Lower leg skin (tissue), 4 donors: ENCODE measurements at places on chromosomes 3 and 15. TPM values are rescaled to one million over a fixed set of nuclear protein-coding genes. Genes with fewer than 3 reads are reported as not detected.

Gene GPR149
- not detected for total RNA-seq

Gene CDC25A
- total RNA-seq, result 0.72 TPM

Gene ZNF662
- 13.5 TPM for total RNA-seq

DNA sequence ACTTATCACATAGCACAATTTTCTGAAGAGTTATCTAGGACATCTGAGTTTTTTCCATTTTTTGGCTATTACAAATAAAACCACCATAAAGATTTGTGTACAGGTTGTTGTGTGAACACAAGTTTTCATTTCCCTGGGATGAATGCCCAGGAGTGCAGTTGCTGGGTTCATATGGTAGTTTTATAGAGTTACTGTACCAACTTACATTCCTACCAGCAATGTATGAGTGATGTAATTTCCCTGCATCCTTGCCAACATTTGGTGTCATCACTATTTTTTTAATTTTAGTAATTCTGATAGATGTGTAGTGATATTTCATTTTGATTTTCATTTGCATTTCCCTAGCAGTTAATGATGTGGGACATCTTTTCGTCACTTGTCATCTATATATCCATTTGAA lies 20.5 kb downstream of the FILIP1L start:
- no peak for DNase-seq

GRCh38 chr15:60362321-60363086 lies 35.3 kb downstream of the ANXA2 start:
- no peak for DNase-seq

- DNase-seq, result peak; percentile 78
Measured at GRCh38 chr3:53080612-53081205, 34.8 kb upstream of the SFMBT1 start.

GRCh38 chr15:89893027-89893426 lies 767 bp downstream of the AP3S2 start:
- no peak for DNase-seq

GRCh38 chr3:54917174-54917573 lies 10.7 kb downstream of the LRTM1 start:
- no peak for DNase-seq

- peak; percentile 73 for DNase-seq
Measured at GRCh38 chr15:89514596-89515406, 18.4 kb upstream of the RHCG start.
